ENCODE measurements at places on chromosomes 7 and 10. TPM values are rescaled to one million over a fixed set of nuclear protein-coding genes. Genes with fewer than 3 reads are reported as not detected.

The MINDY4 gene
- 6.0 TPM for polyA plus RNA-seq

The MUC3A gene
- polyA plus RNA-seq, result 0.09 TPM

The PTPRZ1 gene
- 3.6 TPM for polyA plus RNA-seq

The TRIM50 gene
- 0.40 TPM for polyA plus RNA-seq

The LAMB4 gene
- 0.10 TPM for polyA plus RNA-seq

The CLDN3 gene
- 0.27 TPM for polyA plus RNA-seq

- DNase-seq, result no peak
Observed at GRCh38 chr7:153413540-153414287, 638.5 kb upstream of the DPP6 start.

- DNase-seq, result peak; percentile 62
Observed at GRCh38 chr7:96004578-96004977, 232.2 kb downstream of the DYNC1I1 start.

DNA sequence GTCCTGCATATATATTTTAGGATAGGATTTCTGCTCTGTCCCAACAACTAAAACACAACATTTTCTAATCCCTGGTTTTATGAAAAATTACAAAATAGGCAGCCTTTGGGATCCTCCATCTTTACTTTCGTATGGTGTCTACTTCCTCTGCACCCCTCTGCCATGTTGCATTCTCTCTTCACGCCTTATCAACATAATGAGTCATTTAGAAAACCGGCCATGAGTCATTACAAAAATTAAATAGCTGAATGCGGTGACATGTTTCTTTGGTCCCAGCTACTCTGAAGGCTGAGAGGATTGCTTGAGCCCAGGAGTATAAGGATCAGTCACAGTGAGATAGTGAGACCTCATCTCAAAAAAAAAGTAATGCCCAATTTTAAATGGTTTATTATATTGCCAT is 148.1 kb upstream of the CELF2 start:
- no peak for DNase-seq

DNA sequence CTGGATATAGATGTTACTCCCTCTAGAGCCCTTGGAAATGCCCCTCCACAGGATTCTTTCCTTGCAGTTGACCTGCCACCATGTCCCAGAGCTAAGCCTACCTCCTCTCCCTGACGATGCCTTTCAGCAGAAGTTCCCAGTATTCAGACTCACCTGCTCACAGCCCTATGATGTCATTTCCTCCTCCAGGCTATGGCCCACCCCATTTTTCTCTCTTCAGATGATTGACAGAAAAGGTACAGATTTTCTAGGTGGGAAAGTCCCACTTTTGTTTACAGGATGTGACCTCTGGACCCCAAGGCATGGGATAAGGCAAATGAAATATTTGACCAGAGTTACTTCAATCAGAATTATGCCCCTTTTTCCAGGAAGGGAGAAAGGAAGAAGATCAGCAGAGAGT is 280.2 kb upstream of the PHYHIPL start:
- DNase-seq, result no peak

- DNase-seq, result peak; percentile 71
Observed at GRCh38 chr10:119199231-119199992, 8.0 kb upstream of the GRK5 start.

Data from muscle of back (tissue), 13 donors.